NCI-H524 treated with DMSO at 0.1 percent for 48 hours (cell line): ENCODE measurements at places on chromosomes 13 and 19.
A peak's percentile ranks its signal among the peaks of the same experiment; 100 is the strongest.

DNA sequence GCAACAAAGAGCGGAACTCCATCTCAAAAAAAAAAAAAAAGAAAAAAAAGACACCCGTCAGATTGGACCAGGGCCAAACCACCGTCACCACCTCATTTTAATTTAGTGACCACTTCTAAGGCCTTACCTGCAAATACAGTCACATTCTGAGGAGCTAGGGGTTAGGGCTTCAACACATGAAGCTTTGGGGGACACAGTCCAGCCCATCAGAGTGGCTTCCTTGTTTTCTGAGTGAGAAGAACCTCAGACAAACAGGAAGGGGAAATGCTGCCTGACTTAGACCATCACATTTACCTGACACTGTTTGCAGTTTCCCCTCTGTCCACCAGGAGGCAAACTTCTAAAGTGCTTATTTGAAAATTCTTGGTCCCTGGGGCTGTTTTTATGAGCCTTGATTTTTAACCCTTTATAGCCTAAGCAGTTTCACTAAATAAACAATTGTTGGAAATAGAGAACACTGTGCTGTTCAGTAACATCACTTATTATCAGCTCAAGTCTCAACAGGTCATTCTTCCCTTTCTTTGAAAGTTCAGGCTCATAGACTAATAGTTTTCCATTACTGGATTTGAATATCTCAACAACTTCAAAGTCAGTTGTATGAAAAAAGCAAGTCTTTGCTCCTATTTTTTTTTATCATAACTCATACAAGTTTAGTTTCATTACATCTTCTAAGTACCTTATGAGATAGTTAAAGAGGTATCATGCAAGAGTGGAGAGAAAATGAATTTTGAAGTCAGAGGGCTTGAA is 74.9 kb upstream of the WASF3 start:
- no peak for DNase-seq

- no peak for DNase-seq
These were observed 7.0 kb upstream of the MAP2K2 start for GRCh38 chr19:4130744-4131438.

GRCh38 chr13:31043957-31044356 is 111.5 kb downstream of the TEX26 start:
- DNase-seq, result no peak

DNA sequence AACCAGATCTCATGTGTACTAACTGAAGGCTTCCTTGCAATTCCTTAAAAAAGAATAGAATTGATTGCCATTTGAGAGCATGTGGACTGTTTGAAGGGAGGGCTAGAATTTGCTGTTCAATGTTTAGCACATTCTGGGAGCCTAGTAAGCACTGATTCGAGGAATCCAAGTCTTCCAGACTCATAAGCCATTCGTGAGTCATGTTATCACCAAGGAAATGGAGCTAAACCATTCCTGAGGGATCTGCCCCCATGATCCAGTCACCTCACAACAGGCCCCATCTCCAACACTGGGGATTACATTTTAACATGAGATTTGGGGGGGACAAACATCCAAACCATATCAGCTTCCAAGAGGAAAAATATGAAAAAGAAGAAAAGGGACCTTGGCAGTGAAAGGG is 276.4 kb downstream of the KCNRG start:
- no peak for DNase-seq

DNA sequence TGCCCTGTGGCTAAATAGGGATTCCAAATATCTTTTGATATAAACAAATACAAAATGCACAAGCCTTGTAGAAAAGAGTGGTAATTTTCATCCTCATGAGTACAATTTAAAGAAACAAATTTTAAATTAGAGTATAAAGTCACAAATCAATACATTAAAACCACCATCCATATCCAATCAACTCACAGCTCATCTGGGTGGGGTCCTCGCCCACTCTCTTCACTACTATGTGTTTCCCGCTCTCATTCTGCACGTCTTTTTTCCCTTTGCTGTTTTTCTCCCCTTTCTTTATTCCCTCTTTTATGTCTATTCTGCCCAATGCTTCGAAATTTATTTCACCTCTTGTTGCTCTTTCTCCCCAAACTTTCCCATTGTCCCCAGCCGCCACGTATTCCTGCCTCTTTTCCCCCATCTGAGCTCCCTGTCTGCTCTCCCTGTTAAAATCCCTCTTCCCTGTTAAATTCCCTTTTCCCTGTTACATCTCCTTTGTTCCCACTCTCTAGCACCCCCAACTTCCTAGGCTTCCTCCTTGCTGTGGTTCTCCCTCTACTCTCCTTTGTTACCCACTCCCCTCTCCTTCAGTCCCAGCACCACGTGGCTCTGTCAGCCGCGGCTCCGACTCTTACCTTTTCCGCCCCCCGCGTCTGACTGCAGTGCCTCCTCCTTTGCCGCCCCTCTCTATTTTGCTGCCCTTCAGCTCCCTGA is 1.3 kb downstream of the ZNF616 start:
- peak; percentile 0 for DNase-seq

DNA sequence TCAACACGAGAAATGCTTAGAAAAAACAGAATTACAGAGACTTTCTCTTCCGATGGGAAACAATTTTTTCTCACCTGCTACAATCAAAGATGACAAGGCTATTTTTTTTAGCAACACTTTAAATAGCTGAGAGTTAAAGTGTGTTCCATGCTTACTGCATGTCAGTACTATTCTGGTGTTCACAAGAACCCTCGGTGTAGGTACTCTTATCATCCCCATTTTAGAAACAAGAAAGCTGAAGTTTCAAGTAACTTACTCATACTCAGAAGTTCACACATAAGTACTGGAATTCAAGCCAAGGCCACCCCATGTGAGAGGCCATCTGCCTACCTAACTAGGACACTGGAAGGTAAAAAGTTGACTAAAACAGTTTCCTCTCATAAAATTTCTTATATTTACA is 9.0 kb upstream of the TNFRSF19 start:
- no peak for DNase-seq

DNA sequence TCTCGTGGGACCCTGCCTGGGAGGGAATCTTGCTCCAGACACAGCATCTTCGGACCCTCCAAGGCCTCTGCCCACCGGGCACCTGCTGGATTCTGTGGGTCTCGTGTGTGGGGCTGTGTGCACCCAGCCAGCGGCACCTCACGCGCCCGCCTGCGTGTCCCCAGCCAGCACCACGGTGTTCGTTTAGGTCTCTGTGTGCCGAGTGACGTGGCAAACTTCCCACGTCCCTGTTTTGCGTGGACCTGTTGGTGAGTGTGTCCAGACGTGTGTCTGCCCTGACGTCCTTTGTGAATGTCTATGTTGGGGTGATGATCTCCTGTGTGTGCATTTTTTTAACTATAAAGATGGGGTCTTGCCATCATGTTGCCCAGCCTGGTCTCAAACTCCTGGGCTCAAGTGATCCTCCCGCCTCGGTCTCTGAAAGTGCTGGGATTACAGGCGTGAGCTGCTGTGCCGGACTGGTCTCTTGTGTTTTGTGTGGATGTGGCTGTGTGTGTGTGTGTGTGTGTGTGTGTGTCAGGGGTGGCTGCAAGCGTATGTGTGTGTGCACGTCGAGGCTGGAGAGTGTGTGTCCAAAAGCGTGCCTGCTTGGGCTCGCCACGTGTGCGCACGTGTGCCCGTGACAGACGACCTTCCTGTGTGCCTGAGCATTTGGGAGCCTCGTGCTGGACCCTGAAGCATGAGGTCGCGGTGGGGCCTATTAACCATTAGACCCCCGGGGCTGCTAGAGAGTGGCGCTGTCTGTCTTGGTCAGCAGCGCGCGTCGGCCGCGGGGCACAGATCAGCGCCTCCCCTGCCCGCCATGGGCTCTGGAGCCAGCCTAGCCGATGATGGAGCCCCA is 15.7 kb downstream of the ARID3A start:
- DNase-seq, result no peak

DNA sequence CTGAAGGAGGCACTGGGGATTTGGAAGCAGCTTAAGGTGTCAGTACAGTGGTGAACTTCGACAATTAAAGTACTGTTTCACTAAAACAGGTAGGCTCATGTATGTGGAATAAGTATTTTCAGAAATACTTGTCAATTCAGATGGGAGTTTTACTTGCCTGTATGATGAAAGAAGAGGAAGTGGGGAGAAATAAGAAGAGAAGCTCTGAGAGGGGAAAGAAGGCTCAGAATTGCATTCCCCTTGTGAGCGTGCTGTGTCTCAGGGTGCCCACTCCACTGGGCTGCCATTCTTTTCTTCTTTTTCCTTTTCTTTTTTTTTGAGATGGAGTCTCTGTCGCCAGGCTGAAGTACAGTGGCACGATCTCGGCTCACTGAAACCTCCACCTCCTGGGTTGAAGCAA is 38.6 kb upstream of the RNF17 start:
- peak; percentile 19 for DNase-seq

- no peak for DNase-seq
These were observed 16.8 kb upstream of the SLC35E1 start for GRCh38 chr19:16588824-16589577.

- no peak for DNase-seq
These were observed 1.2 kb downstream of the EEF2 start for GRCh38 chr19:3983936-3984583.

GRCh38 chr13:70353096-70353495 is 244.8 kb upstream of the KLHL1 start:
- DNase-seq, result no peak

DNA sequence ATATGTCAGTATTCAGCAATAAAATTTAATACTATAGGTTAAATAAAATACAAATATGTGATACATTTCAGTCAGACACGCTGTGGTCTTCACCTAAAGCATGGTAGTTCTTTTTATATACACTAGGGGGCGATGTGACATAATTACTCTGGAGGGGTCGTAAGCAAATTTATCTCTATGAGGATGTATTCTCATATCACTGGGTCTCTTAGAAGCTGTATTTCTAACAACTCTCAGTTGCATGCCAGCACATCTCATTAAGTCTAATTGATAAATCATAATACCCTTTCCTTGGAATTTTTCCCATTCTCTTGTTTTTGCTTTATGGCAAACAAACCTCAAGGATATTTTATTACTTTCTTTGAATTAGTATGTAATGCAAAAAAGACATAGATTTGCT is 3.9 kb upstream of the PCDH17 start:
- peak; percentile 16 for DNase-seq

DNA sequence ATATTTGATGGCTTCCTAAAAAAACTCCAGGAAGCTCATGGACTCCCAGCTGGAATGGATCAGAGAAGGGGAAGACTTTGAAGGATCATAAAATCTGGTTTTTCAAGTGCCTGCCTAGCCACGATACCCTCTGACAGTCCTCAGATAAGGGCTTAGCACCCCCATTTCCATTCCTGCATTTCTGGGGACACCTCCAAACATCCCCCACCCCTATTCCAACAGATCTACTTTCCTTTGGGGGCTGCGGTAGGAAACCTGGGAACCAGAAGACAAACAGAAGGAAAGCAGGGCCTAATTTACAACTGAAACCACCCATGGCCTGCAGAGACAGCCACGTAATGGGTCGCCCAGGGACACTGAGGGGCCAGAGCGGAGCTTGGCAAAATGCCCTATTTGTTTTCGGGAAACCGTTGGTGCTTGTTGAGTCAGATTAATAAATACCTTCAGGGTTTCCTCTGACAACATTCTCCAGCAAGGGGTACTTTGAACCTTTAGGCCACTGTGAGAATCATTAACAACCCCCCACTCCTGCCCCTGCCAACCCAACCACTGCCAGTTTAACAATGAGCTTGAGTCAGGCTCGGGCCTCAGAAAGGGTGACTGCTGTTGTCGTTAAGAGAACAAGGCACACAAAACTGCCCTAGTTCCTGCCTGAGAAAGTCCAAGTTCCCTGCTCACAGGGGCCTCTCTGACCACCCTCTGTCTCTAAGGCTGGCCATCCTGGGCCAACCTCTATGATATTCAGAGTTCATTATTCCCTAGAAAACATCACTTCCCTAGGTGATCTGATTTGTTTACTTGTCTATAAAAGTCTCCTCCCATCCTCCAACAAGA is 23.5 kb downstream of the RHPN2 start:
- no peak for DNase-seq

DNA sequence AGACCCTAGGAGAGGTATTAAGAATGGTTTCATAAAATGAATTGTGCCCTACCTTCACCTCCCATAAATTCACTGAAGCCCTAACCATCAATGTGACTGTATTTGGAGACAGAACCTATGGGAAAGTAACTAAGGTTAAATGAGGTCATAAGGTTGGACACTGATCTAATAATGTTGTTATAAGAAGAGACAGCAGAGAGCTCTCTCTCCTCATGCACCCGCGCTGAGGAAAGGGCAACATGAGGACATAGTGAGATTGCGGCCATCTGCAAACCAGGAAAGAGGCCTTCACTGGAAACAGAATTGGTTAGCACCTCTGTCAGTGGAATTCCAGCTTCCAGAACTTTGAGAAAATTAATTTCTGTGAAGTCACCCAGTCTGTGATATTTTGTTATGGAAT is 1396.1 kb upstream of the MIR17HG start:
- DNase-seq, result no peak

GRCh38 chr13:103510007-103510535 is 443.9 kb upstream of the SLC10A2 start:
- DNase-seq, result no peak

DNA sequence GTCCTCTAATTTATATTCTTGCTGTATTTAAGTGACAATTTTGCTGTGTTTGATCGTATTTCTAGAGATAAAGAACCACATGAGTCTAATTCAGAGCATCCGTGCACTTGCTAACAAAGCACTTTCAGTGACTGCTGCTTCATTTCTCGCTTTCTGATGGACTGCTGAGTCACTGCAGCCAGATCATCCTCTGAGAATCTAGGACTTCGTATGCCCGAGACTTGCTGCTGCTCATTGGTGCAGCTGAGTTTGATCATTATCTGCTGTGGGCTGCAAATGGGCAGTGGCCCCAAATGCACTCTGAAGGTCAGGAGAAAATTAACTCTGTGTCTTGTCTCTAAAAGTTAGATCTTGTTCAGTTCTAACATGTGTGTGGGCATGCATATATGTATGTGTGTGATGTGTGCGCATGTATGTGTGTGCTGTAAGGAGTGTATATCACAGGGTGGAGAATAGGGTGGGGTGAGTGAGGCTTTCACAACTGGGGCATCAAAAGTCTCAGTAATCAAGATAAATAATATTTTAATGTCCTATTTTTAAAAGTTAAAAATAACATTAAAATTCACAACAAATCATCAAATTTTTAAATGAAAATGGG is 342.6 kb downstream of the MTUS2 start:
- no peak for DNase-seq

DNA sequence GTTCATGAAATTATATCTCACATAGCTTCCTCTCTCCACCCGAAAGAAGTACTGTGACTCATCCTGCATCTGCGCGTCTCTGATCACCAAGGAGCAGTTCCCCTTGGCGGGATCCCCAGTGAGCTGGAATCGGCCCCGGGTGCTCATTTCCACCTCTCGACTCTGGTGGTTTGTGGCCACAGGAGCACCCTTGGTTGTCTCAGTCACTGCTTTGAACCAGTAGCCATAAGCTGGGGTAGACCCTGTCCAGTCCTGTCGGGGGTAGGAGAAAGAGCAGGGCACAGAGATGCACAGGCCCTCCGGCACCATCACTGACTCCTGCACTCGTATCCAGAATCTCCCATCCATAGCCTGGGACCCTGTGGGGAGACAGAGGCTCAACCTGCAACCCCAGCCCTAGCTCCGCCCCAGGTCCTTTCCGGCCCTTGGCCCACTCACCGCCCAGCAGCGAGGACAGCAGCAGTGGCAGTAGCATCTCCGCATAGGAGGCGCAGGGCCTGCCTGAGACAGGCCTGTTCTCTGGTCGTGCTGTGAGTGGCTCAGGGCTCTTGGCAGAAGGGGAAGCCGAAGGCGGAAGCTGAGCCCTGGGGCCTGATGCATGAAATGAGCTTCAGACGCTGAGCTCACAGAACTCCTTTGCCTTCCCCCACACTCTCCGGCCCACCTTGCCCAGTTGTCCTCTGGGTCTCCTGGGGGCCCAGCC is at the start of gene SIGLEC10:
Gene SIGLEC10, minus strand, starts transcription at position 536 of the 703 bp plus-strand sequence. Its CDS starts 61 bp downstream, at position 475.
- no peak for DNase-seq
